ENCODE measurements at places on chromosomes 16 and 17.

- no peak for DNase-seq
These were observed 67.4 kb downstream of the PPM1E start for GRCh38 chr17:58823051-58823525.

DNA sequence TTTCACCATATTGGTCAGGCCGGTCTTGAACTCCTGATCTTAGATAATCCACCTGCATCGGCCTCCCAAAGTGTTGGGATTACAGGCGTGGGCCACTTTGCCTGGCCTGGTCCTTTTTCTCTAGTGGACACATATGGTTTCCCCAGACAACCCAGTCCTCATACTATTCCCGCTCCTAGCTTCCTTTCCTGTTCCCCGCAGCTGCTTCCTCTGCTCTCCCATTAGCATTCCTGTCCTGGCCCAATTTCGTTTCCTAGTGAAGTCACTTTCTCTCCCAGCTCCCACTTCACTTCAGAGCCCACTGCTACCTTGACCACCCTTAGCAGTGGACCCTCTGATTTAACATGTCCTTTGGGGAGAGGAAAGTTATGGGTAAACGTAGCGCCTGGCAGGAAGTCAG is 11.3 kb downstream of the KATNIP start:
- no peak for DNase-seq

DNA sequence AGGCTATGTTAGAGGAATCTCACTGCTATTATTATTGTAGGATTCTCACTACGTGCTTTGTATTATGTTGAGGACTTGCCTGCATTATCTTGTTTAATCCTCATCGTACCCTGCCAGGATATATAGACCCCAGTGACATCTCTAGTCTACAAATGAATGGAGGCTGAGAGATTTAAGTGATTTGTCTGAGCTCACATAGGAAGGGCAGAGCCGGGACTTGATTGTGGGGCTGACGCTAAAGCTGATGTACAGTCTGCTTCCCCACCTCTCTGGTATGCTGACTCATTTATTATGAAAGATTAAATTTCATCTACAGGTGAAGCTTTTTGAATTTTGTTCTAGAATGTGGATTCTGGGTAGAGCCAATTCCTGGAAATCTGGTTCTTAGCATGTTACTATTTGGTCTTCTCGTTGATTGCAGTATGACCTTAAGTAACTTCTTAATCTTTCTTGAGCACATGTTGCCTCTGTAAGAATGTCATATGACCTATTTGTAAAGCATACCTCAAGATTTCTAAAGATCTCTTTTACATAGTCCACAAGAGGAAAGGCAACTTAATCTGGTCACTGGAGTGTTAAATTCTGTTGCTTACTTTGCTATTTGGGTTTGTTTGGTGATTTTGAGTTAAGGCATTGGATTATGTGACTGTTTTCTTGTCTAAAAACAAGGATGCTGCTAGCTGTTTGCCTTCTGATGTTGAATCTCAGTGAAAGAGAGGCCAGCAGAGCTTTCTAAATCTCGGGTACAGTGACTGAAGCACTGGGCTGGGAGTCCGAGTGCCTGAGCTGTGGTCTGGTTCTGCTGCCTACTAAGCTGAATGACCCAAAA is 12.4 kb downstream of the METTL9 start:
- peak; percentile 94 for DNase-seq

- DNase-seq = no peak
These were observed 917 bp upstream of the TBX2 start for GRCh38 chr17:61398721-61399130.

GRCh38 chr17:49525831-49526741 is 31.0 kb downstream of the NGFR start:
- no peak for DNase-seq

Data from hematopoietic multipotent progenitor cell treated with erythropoietin and hydrocortisone succinate and interleukin-3 and kit ligand, for 8 days (in vitro differentiated cells).